ENCODE measurements at places on chromosomes 7 and 10.

DNA sequence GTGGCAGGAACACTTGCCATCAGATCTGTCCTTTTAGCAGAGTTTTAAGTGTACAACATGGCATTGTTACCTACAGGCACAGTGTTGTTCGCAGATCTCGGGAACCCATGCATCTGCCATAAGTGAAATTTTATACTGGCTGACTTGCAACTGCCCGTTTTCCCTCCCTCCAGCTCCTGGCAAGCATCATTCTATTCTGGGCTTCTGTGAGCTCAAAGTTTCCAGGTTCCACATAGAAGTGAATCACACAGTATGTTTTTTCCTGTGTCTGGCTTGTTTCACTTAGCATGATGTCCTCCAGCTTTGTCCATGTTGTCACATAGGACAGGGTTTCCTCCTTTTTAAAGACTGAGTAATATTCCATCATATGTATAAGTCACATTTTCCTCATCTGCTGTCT, 56.6 kb downstream of the C10orf143 start:
- no peak for DNase-seq

GRCh38 chr7:42193471-42194129, 43.4 kb downstream of the GLI3 start:
- DNase-seq: no peak

- no peak for DNase-seq
Observed at GRCh38 chr10:119120413-119120867, 16.5 kb downstream of the DENND10 start.

DNA sequence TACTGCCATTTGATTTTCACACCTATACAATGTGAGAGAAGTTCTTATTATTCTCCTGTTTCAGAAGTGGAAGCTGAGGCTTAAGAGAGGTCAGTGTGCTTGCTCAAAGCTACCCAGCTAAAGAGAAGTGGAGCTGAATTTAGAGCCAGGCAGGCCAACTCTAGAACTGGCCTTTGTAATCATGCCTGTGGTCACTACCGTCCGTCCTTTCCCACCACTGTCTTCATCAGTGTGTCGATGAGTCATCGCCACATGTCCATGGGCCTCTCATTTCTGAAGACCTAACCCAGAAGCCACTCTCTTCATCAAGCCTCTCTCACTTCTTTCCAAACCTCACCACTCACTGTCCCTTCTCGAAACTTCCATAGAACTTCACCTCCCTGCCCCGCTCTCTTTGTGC, 237.8 kb downstream of the KIAA1217 start:
- DNase-seq: no peak

DNA sequence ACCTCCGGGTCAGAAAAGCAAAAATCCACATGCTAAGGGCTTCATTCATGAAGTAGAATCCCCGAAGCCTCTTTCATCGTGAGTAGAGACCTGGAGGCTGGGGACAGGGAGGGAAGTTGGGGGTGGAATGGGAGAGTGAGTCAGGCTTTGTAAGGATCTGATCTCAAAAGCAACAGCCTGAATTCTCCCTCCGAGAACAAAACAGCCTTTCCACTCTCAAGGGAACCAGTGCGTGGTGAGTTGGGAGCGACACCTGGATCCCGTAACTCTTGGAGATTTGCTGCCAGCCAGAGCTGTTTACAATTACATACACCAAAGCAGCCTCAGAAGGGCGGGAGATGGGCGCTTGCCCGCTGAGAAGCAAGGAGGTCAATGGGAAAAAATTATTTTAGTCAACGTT, 10.8 kb downstream of the AFAP1L2 start:
- DNase-seq: no peak

GRCh38 chr10:119973281-119973680, 80.8 kb downstream of the SEC23IP start:
- DNase-seq: no peak

GRCh38 chr10:71964098-71964742, at the start of gene CHST3:
TSS of gene CHST3 (plus strand) at chr10:71964395. CDS start at chr10:72005843, 41,448 bp downstream.
- DNase-seq: peak; percentile 48

DNA sequence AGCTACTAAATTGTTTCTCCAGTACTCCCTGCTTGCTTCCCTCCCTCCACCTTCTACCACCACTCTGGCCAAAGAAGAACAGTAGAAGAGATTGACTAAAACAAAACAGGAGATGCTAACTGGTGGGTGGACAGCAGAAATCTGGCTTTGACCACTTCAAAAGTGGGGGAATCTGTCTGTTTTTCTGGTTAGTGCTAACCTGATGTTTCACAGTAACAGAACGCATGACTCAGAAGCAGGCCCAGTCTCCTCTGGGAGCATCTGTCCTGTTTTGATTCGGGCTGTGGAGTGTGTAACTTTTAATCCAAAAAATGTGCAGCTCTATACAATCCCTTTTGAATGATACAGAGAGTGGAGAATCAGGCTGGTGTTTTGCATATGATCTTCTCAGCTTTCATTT, 32.7 kb upstream of the ZNF438 start:
- DNase-seq: no peak

GRCh38 chr10:2893158-2893845, 174.0 kb upstream of the PFKP start:
- DNase-seq: no peak

All from kidney capillary endothelial cell (primary cell).